ENCODE measurements at places on chromosomes 3 and 15.

DNA sequence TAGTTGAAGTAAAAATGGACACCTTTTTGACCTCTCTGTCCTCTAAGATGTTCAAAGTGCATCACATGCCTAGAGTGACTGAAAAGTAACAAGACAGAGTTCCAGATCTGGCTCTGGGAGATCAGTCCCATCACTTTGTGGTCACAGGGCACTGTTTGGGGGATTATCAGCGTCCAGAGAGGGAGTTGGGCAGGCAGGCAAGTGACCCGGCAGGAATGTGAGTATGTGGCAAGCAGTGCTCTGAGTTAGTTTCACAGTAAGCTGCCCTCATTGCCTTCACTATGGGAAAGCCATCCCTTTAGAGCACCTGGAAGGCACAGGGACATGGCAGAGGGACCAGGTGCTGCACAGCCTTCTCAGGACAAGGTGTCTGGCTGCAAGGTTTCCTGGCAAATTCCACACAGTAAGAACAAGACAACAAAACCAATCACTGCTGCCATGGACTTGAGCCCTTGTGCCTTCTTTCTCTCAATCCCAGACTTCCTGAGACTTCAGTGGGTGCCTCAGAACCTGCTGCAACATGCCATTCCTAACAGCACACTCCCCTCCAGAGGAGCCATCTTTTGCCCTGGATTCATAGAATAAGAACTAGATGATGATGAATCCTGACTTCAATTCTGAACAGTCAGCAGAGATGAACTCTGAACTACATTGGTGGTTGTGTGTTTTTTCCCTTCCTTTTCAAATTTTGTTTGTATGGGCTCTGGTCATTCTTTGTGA, 55.2 kb downstream of the TIPARP start:
- DNase-seq: no peak

DNA sequence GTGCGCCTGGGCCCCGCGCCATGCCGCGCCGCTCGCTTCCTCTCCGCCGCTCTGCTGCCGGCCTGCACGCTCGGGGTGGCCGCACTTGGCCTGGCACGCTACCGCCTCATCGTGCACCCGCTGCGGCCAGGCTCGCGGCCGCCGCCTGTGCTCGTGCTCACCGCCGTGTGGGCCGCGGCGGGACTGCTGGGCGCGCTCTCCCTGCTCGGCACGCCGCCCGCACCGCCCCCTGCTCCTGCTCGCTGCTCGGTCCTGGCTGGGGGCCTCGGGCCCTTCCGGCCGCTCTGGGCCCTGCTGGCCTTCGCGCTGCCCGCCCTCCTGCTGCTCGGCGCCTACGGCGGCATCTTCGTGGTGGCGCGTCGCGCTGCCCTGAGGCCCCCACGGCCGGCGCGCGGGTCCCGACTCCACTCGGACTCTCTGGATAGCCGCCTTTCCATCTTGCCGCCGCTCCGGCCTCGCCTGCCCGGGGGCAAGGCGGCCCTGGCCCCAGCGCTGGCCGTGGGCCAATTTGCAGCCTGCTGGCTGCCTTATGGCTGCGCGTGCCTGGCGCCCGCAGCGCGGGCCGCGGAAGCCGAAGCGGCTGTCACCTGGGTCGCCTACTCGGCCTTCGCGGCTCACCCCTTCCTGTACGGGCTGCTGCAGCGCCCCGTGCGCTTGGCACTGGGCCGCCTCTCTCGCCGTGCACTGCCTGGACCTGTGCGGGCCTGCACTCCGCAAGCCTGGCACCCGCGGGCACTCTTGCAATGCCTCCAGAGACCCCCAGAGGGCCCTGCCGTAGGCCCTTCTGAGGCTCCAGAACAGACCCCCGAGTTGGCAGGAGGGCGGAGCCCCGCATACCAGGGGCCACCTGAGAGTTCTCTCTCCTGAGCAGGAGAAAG, 951 bp downstream of the GPR62 start:
- DNase-seq: peak; percentile 63

DNA sequence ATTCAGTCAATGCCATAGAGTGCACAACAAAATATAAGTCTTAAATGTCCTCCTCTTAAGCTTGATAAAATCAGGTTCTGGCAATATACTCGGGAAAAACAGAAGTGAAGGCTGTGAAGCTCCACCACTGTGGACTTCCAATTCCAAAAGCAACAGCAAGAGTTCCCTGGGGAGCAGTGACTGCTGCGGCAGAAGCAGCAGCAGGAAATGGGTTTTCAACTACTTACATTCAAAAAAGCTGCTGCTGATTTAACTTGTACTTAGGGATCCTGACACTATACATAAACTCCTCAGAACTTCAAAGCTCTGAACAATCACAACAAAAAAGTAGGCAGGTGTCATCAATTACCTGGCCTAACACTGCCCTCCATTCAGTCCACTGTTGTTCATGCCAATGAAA, 4.7 kb downstream of the CEP152 start:
- DNase-seq: no peak

DNA sequence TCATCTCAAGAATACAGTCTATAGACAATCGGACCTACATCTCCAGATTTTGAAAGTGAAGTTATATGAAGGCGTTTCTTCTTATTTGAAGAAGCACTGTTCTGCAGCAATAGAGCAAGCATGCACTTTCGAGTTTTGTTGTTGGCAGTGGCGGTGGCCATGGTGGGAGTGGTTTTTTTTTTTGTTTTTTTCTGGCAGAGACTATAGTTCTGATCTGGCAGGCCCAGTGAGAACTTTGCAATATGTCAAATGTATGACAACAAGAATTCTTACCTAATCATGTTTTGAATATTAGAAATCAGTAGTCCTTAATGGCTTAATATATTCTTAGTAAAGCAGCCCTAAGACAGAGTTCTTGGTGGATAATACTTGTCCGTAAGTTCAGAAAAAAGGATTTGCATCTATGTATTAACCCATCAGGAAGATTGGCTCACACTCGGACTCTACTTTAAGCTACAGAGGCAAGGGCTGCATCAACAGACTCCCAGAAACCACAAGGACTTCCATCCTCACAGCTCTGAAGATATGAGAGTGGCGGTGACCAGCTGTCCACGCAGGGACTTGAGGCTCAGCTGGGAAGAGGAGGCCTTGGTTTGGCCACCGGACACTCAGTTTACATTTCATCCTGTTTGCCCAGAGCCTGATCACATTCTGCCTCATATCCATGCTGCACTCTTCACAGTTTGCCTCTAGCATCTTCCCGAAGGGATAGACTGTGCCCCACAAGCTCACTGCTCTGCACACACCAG, 124.1 kb upstream of the THBS1 start:
- no peak for DNase-seq

DNA sequence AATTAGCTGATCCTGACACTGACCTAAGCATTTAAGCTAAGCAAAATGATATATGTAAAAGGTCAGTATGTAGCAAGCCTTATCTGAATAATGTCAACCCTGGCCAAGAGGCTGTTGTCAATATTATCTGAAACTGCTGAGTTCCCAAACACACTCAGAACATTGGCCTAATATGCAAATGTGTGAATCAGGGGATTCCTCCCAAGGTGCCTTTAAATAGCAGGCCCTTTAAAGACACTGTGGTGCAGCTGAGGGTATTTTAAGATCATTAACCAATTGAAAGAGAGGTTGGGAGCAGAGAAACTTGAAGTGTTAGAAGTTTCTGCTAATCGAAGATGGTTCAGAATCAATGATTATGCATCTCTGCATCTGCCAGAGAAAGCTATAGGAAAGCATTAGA, 207.0 kb downstream of the NTRK3 start:
- no peak for DNase-seq

DNA sequence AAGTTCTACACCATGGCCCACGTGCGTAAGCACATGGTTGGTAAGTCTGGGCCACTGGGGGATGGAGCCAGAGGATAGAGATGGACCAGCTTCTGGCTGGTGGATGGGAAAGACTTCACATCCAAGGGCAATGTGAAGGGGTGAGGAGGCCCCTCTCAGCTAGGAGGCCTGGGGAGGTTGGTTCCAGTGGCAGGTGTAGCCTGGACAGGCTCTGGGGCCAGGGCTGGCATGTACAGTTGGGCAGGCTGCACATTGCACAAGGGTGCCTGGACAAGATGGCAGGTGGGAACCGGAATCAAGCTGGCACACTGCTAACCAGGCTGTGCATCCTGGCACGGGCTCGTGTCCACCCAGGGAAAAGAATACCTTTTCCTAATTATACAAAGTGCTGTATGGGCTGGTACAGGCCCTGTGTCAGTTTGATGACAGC, 8.1 kb downstream of the ZBTB47 start:
- no peak for DNase-seq

GRCh38 chr3:126194713-126195305, 14.4 kb upstream of the ALDH1L1 start:
- peak; percentile 16 for DNase-seq

DNA sequence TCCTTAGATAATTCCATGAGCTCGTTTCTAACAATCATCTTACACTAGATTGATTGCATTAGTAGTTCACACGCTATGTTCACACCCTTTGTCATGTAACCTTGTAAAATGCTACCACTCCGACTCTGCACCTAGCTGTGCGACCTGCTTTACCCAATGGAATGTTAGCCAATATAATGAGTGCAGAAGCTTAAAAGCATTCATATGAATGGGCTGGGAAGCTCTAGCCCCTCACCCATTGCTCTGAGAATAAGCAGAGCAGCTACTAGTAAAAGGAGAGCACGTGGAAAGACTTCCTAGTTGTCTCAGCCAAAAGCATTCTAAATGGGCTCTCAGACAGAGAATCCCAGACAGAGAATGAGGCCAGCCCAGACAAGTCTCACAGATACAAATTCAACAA, 410.6 kb upstream of the UBE2E2 start:
- no peak for DNase-seq
